H1 (cell line): ENCODE measurements at places on chromosomes 5 and 9. TPM values are rescaled to one million over a fixed set of nuclear protein-coding genes. Genes with fewer than 3 reads are reported as not detected.
A peak's percentile ranks its signal among the peaks of the same experiment; 100 is the strongest.

Gene HTR4
- not detected in 2 replicates for total RNA-seq

- H3K27ac ChIP-seq = no peak overlapping the region
- H3K27me3 ChIP-seq = no peaks in the 10 kb centered on the region
- H3K4me3 ChIP-seq = no peak overlapping the region
- H3K36me3 ChIP-seq = no peaks in the 10 kb centered on the region
- no peaks in the 10 kb centered on the region; the same call in 1 of the 2 replicates for H3K4me1 ChIP-seq
- DNase-seq = no peak
Measured at GRCh38 chr9:87803623-87804345, 77.9 kb downstream of the CTSL start.

Gene CYSRT1
- 1.0 and 1.6 TPM in 2 replicates for total RNA-seq

GRCh38 chr9:18710065-18710464, 236.1 kb downstream of the ADAMTSL1 start:
- H3K36me3 ChIP-seq = no peaks in the 10 kb centered on the region
- no peak overlapping the region for H3K4me3 ChIP-seq
- H3K4me1 ChIP-seq = no peaks in the 10 kb centered on the region

GRCh38 chr5:14028188-14028587, 83.7 kb upstream of the DNAH5 start:
- H3K4me3 ChIP-seq = no peak overlapping the region
- H3K4me1 ChIP-seq = no peaks in the 10 kb centered on the region
- no peak for DNase-seq
- H3K36me3 ChIP-seq = no peaks in the 10 kb centered on the region

DNA sequence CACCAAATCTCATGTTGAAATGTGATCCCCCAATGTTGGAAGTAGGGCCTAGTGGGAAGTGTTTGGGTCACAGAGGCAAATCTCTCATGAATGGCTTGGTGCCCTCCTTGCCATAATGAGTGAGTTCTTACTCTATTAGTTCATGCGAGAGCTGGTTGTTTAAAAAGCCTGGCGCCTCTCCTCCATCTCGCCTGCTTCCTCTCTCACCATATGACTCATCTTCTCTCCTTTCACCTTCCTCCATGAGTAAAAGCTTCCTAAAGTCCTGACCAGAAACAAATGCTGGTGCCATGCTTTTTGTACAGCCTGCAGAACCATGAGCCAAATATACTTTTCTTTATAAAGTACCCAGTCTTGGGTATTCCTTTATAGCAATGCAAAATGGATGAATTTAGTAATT, 20.9 kb upstream of the ARHGAP26 start:
- H3K4me1 ChIP-seq = no peaks in the 10 kb centered on the region
- H3K36me3 ChIP-seq = no peaks in the 10 kb centered on the region
- H3K4me3 ChIP-seq = no peak overlapping the region
- no peak for DNase-seq
- H3K27ac ChIP-seq = no peak overlapping the region

Gene CDH12
- not detected in 2 replicates for total RNA-seq

DNA sequence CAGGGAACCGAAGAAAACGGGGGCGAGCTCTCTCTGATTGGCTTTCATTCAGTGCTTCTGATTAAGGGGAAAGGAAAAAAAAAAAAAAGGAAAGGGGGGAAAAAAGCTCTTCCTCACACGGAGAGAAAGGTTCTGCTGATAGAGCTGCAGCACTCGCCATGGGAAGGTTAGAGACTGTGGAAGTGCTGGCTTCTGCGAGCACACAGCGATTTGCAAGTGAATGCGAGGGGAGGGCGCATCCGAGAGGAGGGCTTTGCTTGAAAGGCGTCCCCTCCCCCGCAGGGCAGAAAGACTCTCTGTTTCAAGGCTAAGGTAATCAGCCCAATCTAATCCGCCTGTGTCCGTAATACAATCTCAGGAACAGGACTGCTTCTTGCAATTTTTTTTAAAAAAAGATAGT, at the start of gene CDH10:
CDH10 (minus strand) TSS at position 218 of the 400 bp plus-strand sequence. CDS start 51,488 bp downstream, outside the sequence.
- H3K4me1 ChIP-seq = peaks cover 10% of the 10 kb centered on the region; the same call in 1 of the 2 replicates
- H3K4me3 ChIP-seq = peak within 1 kb of the TSS; percentile 39; the same call in 1 of the 2 replicates
- DNase-seq = peak; percentile 92

DNA sequence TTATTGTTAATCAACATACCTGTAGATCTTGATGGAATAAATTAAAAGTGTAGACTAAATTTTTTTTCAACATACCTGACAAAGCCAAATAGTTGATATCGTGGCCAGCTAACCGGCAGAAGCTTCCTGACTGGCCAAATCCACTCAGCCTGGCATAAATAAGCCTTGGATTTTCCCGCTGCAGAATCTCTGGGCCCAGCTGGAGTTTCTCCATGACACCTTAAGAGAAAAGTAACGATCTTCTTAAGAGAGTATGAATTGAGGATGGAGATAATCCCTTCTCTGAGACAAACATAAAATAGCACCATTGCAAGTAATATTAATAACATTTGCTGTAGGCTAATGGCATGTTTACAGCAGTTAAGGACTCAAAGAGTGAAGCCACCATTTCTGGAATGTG, 2.2 kb downstream of the AMACR start:
- no peaks in the 10 kb centered on the region for H3K27me3 ChIP-seq
- no peak overlapping the region for H3K27ac ChIP-seq
- H3K36me3 ChIP-seq = peaks cover 13% of the 10 kb centered on the region
- no peak for DNase-seq

DNA sequence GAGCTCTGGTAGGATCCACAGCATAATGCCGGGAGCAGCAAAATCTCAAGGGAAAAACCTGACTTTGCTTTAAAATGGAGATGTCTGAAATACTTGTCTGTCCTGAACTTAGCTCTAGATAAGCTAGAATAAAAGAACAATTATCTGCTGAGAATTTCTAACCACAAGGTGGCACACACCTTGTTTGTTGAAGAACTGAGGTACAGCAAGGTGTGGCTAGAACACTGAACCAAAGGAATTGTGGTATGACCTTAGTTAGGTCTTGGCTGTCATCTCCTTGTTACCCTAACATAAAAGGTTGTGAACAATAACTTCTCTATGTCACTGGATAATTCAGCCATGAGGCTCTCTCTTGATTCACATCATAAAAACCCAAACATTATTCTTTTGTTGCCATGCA, 72.3 kb upstream of the ANXA1 start:
- no peaks in the 10 kb centered on the region for H3K36me3 ChIP-seq
- no peaks in the 10 kb centered on the region for H3K4me1 ChIP-seq
- DNase-seq = no peak

Gene SAXO1
- total RNA-seq = 0.20 TPM in 1 of 2 replicates, not detected in the other

- no peaks in the 10 kb centered on the region for H3K36me3 ChIP-seq
- H3K27ac ChIP-seq = no peak overlapping the region
- no peaks in the 10 kb centered on the region for H3K27me3 ChIP-seq
- peaks cover 17% of the 10 kb centered on the region for H3K4me1 ChIP-seq
- DNase-seq = no peak
Measured at GRCh38 chr9:127349483-127350113, 47.4 kb upstream of the SLC2A8 start.

DNA sequence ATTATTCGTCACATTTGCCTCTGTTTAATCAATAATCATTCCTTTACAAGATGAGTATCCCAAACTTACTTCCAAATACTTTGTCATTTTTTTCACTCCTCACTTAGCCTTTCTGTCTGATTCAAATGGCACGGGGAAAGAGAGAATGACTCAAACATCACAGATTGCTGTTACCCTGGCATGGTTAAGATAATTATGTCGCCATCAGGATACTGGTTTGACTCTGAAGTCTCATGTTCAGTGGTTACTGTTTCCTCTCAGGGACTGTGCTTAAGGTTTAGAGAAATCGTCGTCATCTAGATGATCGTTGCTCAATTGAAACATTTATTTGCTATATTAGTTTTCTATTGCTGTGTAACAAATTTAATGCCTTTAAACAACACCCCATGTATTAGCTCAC, 45.2 kb upstream of the RAD23B start:
- no peak overlapping the region for H3K4me3 ChIP-seq
- H3K27ac ChIP-seq = no peak overlapping the region
- no peaks in the 10 kb centered on the region for H3K27me3 ChIP-seq
- no peaks in the 10 kb centered on the region for H3K4me1 ChIP-seq
- DNase-seq = no peak

GRCh38 chr5:41686767-41687166, 176.4 kb upstream of the PLCXD3 start:
- no peaks in the 10 kb centered on the region for H3K36me3 ChIP-seq
- no peaks in the 10 kb centered on the region for H3K4me1 ChIP-seq
- H3K4me3 ChIP-seq = no peak overlapping the region
- H3K27me3 ChIP-seq = no peaks in the 10 kb centered on the region

GRCh38 chr5:136149891-136150290, 17.2 kb downstream of the SMAD5 start:
- H3K36me3 ChIP-seq = peaks cover 9% of the 10 kb centered on the region
- no peak overlapping the region for H3K27ac ChIP-seq
- H3K4me3 ChIP-seq = no peak overlapping the region
- no peaks in the 10 kb centered on the region for H3K4me1 ChIP-seq

GRCh38 chr5:41325074-41325473, 111.7 kb upstream of the C6 start:
- no peaks in the 10 kb centered on the region for H3K36me3 ChIP-seq
- H3K4me1 ChIP-seq = no peaks in the 10 kb centered on the region
- H3K4me3 ChIP-seq = no peak overlapping the region

Gene NR6A1
- total RNA-seq = 232 and 237 TPM in 2 replicates

- no peaks in the 10 kb centered on the region for H3K27me3 ChIP-seq
- H3K27ac ChIP-seq = no peak overlapping the region
- H3K4me1 ChIP-seq = peaks cover 2% of the 10 kb centered on the region
- H3K4me3 ChIP-seq = no peak overlapping the region
- H3K36me3 ChIP-seq = no peaks in the 10 kb centered on the region
- no peak for DNase-seq
Measured at GRCh38 chr5:169341556-169341955, 40.6 kb upstream of the SLIT3 start.

DNA sequence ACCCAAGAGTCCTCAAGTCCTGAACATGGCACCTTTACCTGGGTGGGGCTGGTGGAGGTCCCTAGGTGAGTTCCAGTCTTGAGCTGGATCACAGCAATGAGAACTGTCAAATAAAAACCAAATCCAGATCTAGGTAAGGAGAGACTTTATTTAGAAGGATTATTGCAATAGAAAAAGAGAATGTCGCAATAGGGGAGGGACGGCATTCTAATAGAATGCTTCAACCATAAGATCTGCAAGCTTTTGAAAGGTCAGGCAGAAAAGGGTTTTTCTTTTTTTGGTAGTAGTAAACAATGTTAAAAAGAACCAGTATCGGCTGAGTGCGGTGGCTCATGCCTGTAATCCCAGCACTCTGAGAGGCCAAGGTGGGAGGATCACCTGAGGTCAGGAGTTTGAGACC, 5.2 kb upstream of the GCNT1 start:
- no peak for DNase-seq
- no peak overlapping the region for H3K27ac ChIP-seq
- no peaks in the 10 kb centered on the region for H3K27me3 ChIP-seq
- no peak overlapping the region for H3K4me3 ChIP-seq
- peaks cover 12% of the 10 kb centered on the region for H3K4me1 ChIP-seq

Gene PCDHB10
- total RNA-seq = 1.8 and 1.9 TPM in 2 replicates

Gene SLC25A2
- total RNA-seq = not detected in 2 replicates

Gene TMOD1
- 0.88 and 1.1 TPM in 2 replicates for total RNA-seq

GRCh38 chr5:91352831-91353695, 30.1 kb downstream of the ARRDC3 start:
- H3K4me3 ChIP-seq = no peak overlapping the region
- no peaks in the 10 kb centered on the region for H3K4me1 ChIP-seq
- H3K27me3 ChIP-seq = no peaks in the 10 kb centered on the region
- no peak for DNase-seq
- no peaks in the 10 kb centered on the region for H3K36me3 ChIP-seq

Gene BAAT
- 0.17 TPM in 1 of 2 replicates, not detected in the other for total RNA-seq

DNA sequence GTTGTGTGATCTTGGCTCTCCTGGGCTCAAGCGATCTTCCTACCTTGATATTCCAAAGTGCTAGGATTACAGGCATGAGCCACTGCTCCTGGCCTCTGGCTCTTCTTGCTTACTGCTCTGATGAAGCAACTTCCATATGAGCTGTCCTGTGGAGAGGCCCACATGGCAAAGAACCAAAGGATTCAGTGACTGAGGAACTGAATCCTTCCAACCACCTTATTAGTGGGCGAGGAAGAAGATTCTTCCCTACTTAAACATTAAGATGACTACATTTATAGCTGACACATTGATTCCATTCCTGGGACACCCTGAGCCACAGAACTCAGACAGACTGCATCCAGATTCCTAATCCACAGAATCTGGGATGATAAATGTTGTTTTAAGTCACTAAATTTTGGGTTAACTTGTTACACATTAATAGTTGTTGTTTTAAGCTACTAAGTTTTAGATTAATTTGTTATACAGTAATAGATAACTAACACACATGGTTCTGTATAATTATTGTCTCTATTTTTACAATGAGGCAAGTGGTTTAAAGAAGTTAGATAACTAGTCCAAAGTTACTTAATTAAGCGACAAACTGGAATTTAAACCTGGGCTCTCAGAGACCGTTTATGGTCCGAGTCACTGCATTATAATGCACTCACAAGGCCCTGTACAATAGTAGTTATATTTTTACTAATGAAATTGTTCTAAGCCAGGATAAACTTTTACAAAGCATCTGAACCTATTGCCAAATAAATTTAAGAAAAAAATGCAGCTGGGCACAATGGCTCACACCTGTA, 16.7 kb upstream of the SLCO4C1 start:
- no peak for DNase-seq
- no peak overlapping the region for H3K27ac ChIP-seq
- H3K4me1 ChIP-seq = no peaks in the 10 kb centered on the region
- H3K27me3 ChIP-seq = no peaks in the 10 kb centered on the region
- no peak overlapping the region for H3K4me3 ChIP-seq

Gene NCS1
- 42.4 and 47.6 TPM in 2 replicates for total RNA-seq

Gene GARIN3
- not detected in 2 replicates for total RNA-seq

Gene CSF1R
- not detected in 2 replicates for total RNA-seq

DNA sequence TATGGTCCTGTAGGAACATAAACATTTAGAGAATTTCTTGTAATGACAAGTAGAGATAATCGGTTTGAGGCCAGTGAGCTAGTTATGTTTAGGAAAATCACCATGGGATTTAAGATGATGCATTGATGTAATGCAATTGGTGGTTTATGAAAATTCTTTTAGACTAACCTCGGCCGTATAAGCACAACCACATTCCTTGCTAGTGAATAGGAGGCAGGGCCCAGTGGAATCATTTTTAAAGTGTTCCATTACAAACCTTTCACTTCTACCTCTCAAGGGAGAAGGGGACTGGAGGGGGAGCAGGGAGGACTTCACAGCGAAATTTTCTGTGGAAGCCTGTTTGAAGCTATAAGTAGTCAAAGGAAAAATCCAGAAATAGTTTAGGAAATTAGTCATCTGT, 71.8 kb upstream of the NFIL3 start:
- no peaks in the 10 kb centered on the region for H3K27me3 ChIP-seq
- H3K27ac ChIP-seq = no peak overlapping the region
- H3K4me3 ChIP-seq = no peak overlapping the region
